ENCODE measurements at places on chromosomes 7 and 10.

- H3K27me3 ChIP-seq = no peaks in the 10 kb centered on the region
- no peak overlapping the region for H3K27ac ChIP-seq
- no peak for DNase-seq
- H3K36me3 ChIP-seq = no peaks in the 10 kb centered on the region
- H3K4me3 ChIP-seq = no peak overlapping the region
- no peaks in the 10 kb centered on the region for H3K4me1 ChIP-seq
Measured at GRCh38 chr10:71532878-71533277, 136.2 kb downstream of the CDH23 start.

- H3K27ac ChIP-seq = peak overlapping the region; percentile 96
- peak overlapping the region; percentile 73 for H3K4me3 ChIP-seq
- H3K4me1 ChIP-seq = peaks cover 16% of the 10 kb centered on the region
- H3K36me3 ChIP-seq = no peaks in the 10 kb centered on the region
- no peaks in the 10 kb centered on the region for H3K27me3 ChIP-seq
- DNase-seq = peak; percentile 40
Measured at GRCh38 chr7:20330928-20331909, 519 bp downstream of the ITGB8 start.

DNA sequence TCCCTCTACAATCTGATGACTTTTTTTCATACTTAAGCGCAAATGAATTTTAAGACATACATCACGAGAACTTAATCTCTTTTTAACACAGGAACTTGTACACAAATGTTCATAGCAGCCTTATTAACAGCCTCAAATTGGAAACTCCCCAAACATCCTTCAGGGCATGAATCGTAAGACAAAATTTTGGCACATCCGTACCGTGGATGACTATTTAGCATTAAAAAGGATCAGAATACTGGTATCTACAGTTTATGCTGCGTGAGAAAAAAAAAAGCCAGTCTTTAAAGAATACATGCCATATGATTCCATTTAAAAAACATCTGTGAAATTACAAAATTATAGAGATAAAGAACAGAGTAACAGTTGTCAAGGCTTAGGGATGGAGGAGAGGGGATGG, 46.8 kb downstream of the PDE1C start:
- no peaks in the 10 kb centered on the region for H3K27me3 ChIP-seq
- no peak for DNase-seq
- no peaks in the 10 kb centered on the region for H3K4me1 ChIP-seq

DNA sequence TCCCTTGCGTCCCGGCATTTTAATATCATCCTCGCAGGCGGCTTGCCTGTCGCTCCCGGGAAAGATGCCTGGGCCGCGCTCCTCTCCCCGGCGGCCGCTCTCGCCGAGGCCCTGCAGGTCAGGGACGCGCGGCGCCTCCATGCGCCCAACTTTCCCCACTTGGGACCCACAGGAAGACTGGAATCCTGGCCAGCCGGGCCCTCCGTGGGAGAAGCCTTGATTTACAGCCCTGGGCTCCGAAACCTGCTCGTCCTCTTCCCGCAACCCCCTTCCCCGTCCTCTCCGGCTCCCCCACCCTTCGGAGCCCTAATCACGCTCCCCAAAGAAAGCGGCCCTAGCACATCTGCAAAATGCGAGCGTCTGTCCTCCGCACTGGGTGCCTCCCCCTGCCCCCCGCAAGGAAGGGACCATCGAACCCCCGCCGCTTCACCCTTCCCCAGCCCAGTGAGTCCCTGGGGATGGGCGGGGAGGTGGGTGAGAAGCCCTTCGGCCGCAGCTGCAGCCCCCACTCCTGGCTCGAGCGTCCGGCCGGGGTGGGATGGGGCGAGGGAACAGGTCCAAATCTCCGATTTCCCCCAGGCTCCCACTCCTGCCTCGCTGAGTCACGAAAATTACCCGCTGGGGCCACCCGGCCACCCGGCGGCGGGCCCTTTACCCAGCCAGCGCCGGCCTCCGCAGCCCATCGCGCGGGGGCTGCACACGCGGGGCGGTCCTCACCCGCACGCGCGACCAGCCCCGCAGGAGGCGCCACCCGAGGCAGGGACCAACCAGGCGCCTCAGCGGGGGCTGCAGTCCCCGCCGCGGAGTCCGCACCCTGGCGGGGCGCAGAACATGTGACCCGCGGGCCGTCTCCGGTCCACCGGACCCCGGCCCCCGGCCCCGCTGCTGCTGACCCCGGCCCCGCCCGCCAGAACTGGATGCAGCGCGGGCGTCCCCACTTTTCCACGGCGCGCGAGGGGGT, 695 bp downstream of the HSPA12A start:
- DNase-seq = peak; percentile 66
- H3K4me1 ChIP-seq = peaks cover 13% of the 10 kb centered on the region
- peak overlapping the region; percentile 50 for H3K27ac ChIP-seq

GRCh38 chr10:114573330-114574045, 84.6 kb downstream of the ABLIM1 start:
- no peaks in the 10 kb centered on the region for H3K4me1 ChIP-seq
- H3K27ac ChIP-seq = no peak overlapping the region
- no peak for DNase-seq
- no peaks in the 10 kb centered on the region for H3K36me3 ChIP-seq
- H3K4me3 ChIP-seq = no peak overlapping the region
- H3K27me3 ChIP-seq = no peaks in the 10 kb centered on the region

DNA sequence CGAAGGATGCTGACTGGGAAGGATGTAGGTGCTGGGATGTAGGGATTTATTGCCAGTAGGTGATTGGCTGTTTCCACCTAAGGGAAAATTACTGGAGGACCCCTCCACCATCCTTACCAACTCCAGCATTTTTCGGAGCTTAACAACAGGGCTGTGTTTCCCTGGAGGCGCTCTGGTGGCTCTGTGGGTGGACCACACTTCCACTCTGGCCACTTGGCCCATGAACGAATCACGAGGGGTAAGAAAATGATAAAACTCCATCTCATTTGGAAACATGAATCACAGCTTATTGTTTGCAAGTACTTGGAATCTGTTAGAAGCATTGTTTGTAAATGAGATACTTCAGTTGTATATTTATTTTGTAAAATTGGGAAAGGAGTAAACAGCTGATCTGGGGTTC, 3.0 kb downstream of the DOCK1 start:
- H3K4me3 ChIP-seq = no peak overlapping the region
- DNase-seq = no peak
- no peaks in the 10 kb centered on the region for H3K27me3 ChIP-seq
- H3K36me3 ChIP-seq = no peaks in the 10 kb centered on the region
- H3K4me1 ChIP-seq = peaks cover 5% of the 10 kb centered on the region
- H3K27ac ChIP-seq = no peak overlapping the region

DNA sequence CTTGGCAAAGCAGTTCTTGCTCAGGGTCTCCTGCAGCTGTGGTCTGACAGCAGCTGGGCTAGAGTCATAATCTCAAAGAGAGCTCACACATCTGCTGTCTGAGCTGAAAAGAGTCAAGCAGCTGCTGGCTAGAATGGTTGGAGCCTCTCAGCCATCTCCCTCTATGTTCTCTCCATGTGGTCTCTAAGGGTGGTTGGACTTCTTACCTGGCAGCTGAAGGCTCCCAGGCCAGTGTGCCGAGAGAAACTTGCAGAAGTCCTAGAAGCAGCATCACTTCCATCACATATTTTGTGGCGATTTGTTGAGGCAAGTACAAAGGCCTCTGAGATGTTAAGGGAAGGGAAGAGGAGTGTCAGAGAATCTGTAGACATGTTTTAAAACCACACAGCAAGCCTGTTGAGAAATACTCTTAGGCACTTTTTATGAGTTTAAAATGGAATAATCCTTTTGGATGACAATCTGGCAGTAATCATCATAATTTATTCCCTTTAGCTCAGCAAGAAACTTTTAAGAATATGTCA, 93.2 kb downstream of the REEP3 start:
- H3K36me3 ChIP-seq = no peaks in the 10 kb centered on the region
- no peak overlapping the region for H3K27ac ChIP-seq
- DNase-seq = no peak
- no peaks in the 10 kb centered on the region for H3K4me1 ChIP-seq
- H3K4me3 ChIP-seq = no peak overlapping the region
- no peaks in the 10 kb centered on the region for H3K27me3 ChIP-seq

DNA sequence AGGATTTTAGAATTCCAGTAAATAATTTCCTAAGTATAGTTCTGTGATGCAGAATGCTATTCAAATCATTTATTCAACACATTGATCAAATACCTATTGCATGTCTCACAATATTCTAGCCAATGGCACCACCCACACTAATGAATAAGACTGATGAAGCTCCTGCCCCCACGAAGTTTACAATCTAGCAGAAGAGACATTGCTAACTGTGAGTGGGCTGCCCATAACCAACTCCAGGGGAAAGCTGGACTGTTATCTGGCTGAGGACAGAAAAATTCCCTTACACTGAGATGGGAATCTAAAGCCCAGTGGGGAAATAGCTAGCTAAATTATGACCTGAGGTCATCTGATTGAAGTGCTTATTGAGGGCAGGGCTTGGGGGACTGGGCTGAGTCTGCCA, 128.8 kb upstream of the LYZL2 start:
- no peaks in the 10 kb centered on the region for H3K4me1 ChIP-seq
- H3K27ac ChIP-seq = no peak overlapping the region
- DNase-seq = no peak
- no peaks in the 10 kb centered on the region for H3K27me3 ChIP-seq

- H3K4me3 ChIP-seq = no peak overlapping the region
- no peak for DNase-seq
- H3K4me1 ChIP-seq = no peaks in the 10 kb centered on the region
- H3K36me3 ChIP-seq = no peaks in the 10 kb centered on the region
- no peak overlapping the region for H3K27ac ChIP-seq
Measured at GRCh38 chr7:33654676-33655075, 250.7 kb upstream of the BMPER start.

DNA sequence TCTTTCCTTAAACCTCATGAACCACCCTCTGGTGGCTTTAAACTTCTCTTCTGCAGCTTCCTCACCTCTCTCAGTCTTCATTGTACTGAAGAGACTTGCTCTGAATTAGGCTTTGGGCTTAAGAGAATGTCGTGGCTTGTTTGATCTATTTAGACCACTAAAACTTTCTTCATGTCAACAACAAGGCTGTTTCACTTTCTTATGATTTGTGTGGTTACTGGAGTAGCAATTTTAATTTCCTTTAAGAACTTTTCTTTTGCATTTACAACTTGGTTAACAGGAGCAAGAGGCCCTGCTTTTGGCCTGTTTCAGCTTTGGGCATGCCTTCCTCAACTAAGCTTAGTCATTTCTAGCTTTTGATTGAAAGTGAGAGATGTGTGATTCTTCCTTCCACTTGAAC, 38.1 kb upstream of the CDHR3 start:
- no peak overlapping the region for H3K4me3 ChIP-seq
- no peaks in the 10 kb centered on the region for H3K36me3 ChIP-seq
- no peak overlapping the region for H3K27ac ChIP-seq
- H3K27me3 ChIP-seq = no peaks in the 10 kb centered on the region
- H3K4me1 ChIP-seq = no peaks in the 10 kb centered on the region

DNA sequence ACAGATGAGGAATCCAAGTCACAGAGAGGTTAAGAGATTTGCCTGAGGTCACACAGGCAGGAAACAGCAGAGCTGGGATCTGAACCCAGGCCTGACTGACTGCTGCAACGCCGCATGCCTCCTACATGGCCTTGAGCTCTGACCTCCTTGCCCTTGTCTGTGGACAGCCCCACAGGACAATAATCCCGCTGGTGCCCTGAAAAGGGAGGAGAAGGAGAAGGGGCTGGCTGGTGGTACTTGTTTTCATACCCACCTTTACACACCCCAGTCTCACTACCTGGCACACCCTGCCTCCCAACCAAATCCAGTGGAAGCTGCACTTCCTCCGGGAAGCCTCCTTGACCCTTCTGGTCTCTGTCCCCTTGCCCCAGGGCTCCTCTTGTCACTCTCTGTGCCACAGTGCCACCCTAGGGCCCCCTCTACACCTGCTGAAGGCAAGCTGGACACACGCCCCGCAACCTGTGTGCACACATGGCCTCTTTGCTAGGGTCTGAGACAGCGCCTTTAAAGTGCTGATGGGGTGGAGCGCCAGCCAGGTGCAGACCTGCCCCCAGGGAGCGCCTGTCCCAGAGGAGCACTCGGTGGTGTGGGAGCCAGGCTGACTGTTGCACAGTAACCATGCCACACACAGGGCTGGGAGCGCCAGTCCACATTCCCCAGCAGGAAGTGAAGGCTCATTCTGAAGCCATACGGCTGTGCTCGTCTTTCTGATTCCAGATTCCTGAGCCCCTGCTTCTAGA, 38.6 kb downstream of the ZCCHC24 start:
- H3K4me1 ChIP-seq = no peaks in the 10 kb centered on the region
- no peaks in the 10 kb centered on the region for H3K27me3 ChIP-seq
- no peak for DNase-seq
- no peak overlapping the region for H3K4me3 ChIP-seq

GRCh38 chr7:88218429-88218745, 1.5 kb downstream of the SRI start:
- H3K27me3 ChIP-seq = no peaks in the 10 kb centered on the region
- peak overlapping the region; percentile 76 for H3K4me3 ChIP-seq
- peaks cover 4% of the 10 kb centered on the region for H3K4me1 ChIP-seq
- H3K36me3 ChIP-seq = no peaks in the 10 kb centered on the region
- H3K27ac ChIP-seq = peak overlapping the region; percentile 34

DNA sequence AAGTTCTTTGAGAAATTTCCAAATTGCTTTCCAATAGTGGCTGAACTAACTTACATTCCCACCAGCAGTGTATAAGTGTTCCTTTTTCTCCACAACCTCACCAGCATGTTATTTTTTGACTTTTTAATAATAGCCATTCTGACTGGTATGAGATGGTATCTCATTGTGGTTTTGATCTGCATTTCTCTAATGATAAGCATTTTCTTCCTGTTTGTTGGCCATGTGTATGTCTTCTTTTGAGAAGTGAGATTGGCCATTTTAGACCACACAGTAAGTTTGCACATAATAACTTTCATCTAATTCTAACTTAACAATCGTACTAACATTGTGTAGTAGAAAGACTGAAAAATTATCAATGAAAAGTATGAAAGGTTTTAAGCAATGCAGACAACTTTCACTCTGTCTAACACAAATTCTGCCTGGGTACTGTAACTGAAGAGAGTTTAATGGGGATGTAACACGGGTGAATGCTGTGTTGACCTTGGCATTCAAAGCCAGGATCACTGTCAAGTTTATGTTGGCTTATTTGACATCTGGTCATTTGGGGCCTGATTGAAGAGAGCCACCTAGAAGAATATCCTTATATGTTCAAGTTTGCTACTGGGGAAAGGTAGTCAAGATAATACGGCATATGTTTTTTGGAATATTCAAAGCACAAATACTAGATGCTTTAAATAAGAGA, 50.4 kb downstream of the FAM171A1 start:
- no peak overlapping the region for H3K4me3 ChIP-seq
- no peaks in the 10 kb centered on the region for H3K27me3 ChIP-seq
- DNase-seq = no peak

GRCh38 chr10:121927318-121927840, 452 bp downstream of the ATE1 start:
- DNase-seq = peak; percentile 66
- peak overlapping the region; percentile 99 for H3K27ac ChIP-seq
- no peaks in the 10 kb centered on the region for H3K27me3 ChIP-seq
- H3K36me3 ChIP-seq = no peaks in the 10 kb centered on the region

DNA sequence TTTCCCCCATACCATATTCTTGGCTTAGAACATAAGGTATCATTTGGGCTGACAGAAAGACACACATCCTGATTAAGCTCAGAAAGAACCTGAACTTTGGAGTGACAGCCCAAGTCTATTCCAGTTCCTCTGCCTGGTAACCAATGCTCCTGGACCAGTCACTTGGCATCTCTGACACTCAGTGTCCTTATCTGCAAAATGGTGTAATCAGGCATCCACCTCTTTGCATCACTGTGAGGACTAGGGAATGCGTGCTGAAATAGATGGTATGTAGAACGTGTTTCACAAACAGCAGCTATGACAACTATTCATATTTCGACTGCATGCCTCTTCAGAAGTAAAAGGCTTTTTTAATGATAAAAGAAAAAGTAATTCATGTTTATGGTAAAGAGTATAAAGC, 26.2 kb upstream of the PIK3AP1 start:
- no peak for DNase-seq
- no peaks in the 10 kb centered on the region for H3K4me1 ChIP-seq
- no peak overlapping the region for H3K27ac ChIP-seq
- H3K36me3 ChIP-seq = no peaks in the 10 kb centered on the region
- H3K27me3 ChIP-seq = no peaks in the 10 kb centered on the region

All from testis (tissue), 5 donors.